ENCODE measurements at places on chromosomes 13 and 19.

DNA sequence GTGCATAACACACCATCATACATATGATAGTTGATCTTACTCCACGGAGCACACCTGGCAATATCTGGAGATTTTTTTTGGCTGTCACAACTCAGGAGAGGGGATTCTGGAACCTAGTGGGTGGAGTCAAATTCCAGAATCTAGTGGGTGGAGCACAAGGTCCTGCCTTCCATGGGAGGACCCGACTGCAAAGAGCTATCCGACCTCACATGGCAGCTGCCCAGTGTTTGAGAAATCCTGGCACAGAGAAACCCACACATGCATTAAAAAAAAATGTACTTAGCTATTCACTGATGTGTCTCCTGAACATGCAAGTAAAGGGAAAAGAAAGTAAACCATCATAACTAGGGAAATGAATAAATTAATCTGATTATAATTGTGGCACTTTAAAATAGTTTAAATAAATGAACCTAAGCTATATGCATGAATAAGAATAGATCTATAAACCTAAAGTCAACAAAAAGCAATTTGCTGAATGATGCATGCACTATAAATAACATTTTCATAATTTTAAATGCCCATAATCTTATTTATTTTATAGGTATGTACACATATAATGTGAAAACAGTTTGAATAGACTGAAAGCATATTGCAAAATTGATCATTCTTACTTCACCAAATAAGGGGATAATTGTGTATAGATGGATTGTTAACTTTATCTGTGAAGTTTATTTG, 300.3 kb downstream of the MYO16 start:
- no peak for DNase-seq

DNA sequence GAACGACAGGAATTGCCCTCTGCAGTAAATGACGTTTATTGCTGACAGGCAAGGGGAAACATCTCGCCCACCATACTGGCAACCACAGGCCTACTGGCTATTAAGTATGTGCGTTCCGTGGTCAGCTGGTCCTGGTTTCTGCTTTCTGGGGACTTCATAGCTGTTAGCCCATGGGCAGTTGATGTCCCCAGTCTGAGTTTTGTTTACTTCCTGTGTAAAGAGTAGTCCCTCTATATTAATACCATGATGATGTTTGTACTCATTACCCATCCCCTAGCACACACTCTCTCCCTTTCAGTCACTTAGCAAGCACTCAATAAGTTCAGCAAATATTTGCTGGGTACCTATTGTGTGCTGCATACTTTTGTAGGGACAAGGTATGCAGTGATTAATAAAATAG, 6.5 kb upstream of the MIA start:
- no peak for DNase-seq

GRCh38 chr13:46374710-46375109, 12.3 kb downstream of the RUBCNL start:
- peak; percentile 72 for DNase-seq

- DNase-seq = no peak
These were observed 52.0 kb upstream of the NPAS1 start for GRCh38 chr19:46967578-46968032.

GRCh38 chr19:18839465-18840287, 7.9 kb downstream of the UPF1 start:
- no peak for DNase-seq

GRCh38 chr13:27038323-27038722, 133.3 kb downstream of the USP12 start:
- DNase-seq = no peak

DNA sequence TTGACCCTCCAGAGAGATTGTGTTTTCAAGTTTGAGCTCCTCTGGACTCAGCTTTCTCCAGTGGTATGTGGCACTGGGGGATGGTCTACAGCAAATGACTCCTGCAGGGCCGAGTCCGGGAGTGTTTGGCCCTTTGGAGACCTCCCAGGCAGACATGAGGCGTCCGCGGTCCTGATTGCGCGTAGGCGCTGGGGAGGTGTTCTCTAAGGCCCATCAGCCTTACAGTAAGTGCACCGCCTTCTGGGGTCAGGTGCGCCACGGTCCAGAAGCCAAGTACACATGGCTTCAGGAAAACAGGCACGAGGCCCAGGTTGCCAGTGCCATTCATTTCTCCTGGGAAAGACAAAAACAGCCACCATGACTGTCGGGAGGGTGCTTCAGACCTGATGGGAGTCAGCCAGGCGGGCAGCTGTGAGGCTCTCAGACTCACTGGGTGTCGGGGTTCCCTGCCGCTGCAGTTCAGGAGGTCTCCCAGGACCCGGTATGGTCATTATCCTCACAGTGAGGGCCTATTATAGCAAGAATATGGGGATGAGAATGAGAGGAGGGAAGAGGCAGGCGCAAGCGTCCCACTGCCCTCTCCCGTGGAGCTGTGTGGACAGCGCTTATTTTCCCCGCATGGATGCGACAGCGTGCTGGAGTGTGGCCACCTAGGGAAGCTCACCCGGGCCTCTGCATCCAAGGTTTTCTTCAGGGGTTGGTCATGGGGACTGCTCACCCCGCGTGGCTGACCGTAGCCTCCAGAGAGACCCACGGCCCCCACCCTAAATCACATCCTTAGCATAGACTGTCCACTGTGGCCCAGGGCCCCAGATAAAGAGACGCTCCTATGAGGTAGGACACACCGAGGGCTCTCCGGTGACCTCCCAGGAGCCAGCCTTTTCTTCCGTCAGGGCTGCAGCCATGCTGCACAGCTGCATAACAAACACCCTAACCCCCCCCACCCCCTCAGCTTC, 21.8 kb downstream of the CCDC8 start:
- DNase-seq = no peak

GRCh38 chr19:15340086-15340485, 7.7 kb upstream of the BRD4 start:
- DNase-seq = no peak

- DNase-seq = no peak
These were observed 203.4 kb upstream of the ZNF536 start for GRCh38 chr19:30168760-30169159.

DNA sequence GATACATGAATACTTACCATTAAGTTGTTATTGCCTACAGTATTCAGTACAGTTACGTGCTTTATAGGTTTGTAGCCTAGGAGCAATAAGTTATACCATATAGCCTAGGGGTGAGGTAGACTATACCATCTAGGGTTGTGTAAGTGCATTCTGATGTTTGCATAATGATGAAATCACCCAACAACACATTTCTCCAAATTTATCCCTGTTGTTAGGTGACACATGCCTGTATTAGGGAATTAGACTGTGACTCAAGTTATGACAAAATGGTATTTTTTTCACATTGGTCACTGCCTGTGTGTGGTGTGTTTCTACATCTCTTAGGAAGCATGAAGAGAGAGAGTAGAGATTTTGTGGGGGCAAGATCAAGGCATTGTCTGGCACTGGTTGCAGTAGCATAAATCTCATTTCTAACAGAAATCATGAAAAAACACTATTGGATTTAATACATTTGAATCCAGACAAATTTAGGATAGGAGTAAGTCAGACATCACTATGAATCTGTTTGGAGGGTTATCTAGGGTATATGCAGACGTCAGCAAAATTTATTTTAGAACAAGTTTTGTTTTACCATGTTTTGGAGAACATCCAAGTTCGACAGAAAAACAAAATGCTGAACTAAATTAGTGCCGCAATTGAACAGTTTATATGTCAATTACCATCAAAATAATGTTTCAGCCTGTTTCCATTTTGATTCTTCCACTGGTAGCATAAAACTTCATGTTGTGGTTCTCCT, 332.1 kb downstream of the LMO7 start:
- no peak for DNase-seq

GRCh38 chr13:63249411-63250187, 1834.0 kb upstream of the PCDH20 start:
- no peak for DNase-seq

GRCh38 chr13:103371271-103371670, 305.1 kb upstream of the SLC10A2 start:
- no peak for DNase-seq

DNA sequence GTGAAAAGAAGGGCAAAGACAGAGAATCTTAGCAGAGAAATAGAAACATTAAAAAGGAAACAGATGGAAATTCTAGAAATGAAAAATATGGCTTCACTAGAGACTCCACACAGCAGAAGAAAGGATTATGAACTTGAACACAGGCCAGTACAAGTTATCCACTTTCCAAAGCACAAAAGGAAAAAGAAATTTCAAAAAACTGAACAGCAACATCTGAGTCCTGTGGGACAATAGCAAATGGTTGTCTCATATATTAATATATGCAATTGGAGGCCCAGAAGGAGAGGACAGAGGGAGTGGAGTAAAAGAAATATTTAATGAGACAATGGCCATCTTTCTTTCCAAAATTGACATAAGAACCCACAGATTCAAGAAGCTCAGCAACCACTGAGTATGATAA, 141.7 kb upstream of the GJB6 start:
- DNase-seq = no peak

DNA sequence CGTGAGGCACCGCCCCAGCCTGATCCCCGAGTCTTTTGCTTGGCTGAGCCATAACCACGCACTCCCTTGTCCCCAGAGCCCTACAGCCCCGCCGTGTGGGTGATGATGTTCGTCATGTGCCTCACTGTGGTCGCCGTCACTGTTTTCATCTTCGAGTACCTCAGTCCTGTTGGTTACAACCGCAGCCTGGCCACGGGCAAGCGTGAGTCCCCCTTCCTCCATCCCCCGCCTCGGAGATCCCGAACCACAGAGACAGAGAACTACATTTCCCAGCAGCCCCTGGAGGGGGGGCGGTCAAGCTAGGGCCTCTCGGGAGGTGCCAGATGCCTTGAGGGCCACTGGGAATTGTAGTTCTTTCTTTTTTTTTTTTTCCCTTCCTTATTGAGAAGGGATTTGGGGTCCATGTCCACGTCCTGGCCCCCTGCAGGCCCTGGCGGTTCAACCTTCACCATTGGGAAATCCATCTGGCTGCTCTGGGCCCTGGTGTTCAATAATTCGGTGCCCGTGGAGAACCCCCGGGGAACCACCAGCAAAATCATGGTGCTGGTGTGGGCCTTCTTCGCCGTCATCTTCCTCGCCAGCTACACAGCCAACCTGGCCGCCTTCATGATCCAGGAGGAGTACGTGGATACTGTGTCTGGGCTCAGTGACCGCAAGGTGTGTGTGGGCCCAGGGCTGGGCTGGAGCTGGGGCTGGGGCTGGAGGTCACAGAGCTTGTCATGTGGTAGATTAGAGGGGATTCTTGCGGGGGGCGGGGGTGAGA, 25.9 kb downstream of the GRIN2D start:
- peak; percentile 73 for DNase-seq

- DNase-seq = no peak
These were observed 123.0 kb downstream of the COL4A1 start for GRCh38 chr13:110183910-110184309.

- no peak for DNase-seq
These were observed 25.8 kb downstream of the NALCN start for GRCh38 chr13:101390461-101390860.

DNA sequence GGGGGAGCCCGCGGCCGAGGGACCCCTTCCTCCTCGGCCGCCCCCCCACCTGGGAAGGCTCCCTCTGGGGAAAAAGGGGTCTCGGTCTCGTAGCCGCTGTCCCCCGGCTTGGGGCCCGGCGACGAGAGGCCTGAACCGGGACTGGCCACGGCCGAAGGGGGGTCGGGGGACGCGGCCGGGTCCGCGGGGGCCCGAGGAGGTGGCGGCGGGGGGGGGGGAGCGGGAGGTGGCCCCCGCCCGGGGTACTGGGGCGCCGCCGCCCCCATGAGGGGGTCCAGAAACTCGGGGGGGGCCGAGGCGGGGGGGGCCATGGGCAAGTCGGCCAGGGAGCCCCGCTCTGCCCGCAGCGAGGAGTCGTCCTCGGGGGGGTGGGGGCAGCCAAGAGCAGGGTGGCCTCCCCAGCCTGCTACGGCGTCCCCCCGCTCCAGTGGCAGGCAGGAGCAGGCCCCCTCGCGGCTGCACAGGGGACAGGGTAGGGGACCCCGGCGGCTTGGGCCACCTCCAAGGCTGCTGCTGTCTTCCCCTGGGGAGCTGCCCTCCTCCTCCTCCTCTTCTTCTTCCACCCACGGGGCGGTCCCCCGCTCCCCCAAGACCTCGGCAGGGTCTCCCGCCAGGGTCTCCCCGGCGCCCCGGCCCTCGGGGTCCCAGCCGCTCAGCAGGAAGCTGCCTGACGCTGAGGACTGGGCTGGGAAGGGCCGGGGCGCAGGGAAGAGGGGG, 12.9 kb downstream of the LMTK3 start:
- DNase-seq = no peak

GRCh38 chr13:101098873-101099272, 317.4 kb downstream of the NALCN start:
- DNase-seq = no peak

DNA sequence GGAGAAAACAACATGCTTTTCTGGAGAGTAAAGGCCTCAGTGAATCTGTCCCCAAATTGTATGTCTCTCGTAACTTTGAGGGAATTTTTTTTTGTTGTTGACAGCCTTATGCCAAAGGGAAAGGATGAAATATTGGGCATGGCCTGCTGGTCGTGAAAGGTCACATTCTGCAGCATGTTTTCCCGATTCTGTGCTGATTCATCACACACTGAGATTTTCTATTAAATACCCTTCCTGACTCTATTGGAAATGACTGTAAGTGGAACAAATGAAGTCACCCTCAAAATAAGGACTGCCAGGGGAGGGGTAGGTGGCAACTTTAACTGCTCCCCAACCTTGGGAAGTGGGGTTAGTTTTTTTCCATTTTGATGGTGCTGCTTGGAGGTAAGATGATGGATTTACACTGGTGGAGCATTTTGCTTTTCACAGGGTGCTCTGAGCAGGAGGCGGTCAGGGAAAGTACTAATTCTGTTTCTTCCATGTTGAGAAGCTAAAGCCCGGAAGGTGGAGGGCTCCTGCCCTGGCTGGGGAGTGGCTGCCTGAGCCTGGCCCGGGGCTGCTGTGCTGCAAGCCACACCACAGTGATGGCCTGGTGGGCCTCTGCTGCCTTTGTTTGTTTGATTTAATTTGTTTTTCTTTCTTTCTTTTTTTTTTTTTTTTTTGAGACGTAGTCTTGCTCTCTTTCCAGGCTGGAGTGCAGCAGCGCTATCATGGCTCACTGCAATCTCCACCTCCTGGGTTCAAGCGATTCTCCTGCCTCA, 116.8 kb upstream of the SPATA13 start:
- DNase-seq = no peak

DNA sequence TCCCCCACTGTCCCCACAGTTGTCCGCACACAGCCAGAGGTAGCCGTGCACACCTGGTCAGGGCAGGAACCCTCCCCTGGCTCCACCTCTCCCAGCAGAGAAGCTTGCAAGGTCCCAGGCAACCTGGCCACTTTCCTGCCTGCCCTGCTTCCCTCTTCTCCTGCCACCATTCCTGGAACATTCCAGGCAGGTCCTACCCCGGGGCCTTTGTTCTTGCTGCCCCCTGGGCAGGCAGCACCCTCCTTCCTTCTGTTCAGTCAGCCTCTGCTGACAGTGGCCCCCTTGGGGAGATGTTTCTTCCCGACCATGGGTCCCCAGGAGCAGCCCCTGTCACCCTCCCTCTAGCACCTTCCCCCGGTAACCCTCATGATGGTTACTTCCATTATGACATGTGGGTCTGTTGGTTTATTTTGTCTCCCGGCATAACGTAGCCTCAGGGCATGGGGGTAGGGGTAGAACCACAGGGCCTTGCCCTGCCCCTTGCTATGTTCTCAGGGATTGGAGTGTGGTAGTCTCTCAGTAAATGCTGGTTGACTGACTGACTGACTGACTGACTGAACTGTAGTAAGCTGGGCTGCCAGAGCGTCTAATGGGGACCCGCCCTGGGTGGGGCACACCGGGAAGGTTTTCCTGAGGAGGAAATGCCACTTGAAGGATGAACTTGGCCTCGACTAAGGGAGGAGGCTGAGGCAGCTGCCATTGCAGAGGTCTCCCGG, 10.8 kb downstream of the PAK4 start:
- DNase-seq = no peak

GRCh38 chr13:97753942-97754670, 199.4 kb upstream of the IPO5 start:
- DNase-seq = no peak
